ENCODE measurements at places on chromosomes 4 and X.
A peak's percentile ranks its signal among the peaks of the same experiment; 100 is the strongest.

DNA sequence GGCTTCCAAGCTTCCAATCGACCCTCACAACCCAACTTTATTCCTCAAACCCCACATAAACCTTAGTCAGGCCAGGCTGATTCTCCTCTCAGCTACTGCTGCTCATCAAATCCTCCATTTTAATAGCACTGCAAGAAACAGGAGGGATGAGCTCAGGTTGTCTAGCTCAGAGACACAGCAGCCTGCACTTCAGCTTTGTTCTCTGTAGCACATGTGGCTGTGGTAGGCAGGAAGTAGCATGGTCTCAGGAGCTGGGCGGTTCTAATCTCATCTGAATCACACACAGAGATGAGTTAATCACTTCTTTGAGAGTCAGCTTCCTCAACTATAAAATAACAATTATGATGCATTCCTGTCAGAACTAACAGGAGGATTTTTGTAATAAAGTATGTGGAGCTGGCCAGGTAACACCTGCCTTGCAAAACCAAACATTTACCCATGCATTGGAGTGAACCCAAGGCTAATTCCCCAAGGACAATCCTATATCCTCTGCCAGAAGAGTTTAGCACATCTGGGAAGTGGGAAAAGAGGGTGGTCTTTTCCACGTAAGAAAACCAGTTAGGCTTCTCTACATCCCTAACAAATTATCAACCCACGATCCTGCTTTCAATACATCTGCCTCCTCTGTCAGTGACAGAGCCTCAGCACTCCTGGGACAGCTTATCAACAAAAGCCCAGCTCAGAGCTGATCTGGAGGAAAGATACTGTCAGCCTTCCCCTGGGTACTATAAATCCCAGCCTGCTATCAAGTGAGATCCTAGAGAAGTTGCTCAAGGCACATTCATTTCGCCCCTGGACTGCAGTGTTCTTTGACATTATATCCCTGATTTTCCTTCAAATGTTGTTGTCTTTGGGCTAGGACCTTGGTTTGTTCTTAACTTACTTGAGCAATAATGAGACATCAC, 32.8 kb downstream of the ELOVL6 start:
- peak; percentile 69 for DNase-seq

- no peak for DNase-seq
Observed at GRCh38 chrX:8274170-8274569, 103.1 kb upstream of the VCX2 start.

- peak; percentile 31 for DNase-seq
Observed at GRCh38 chr4:159764343-159764952, 661.6 kb downstream of the RAPGEF2 start.

DNA sequence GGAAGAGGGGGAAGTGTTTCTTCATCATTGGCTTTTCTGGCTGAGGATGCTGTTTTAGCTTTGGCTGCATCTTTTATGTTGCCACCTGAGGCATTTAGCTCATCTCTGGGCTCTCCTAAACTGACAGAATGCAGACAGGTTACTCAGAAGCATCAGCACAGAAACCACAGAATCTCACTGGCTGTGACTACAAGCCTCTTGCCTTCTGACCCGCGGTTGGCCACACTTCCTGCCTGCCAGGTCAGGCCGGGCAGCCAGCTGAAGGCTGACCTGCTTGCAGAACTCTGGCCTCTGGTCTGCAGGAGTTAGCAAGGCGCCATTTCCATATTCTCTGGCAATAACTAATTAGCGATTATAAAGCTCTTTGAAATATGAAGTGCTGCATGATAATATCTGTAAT, 366.5 kb downstream of the MID1IP1 start:
- no peak for DNase-seq

- no peak for DNase-seq
Observed at GRCh38 chr4:38526412-38526811, 137.6 kb upstream of the KLF3 start.

DNA sequence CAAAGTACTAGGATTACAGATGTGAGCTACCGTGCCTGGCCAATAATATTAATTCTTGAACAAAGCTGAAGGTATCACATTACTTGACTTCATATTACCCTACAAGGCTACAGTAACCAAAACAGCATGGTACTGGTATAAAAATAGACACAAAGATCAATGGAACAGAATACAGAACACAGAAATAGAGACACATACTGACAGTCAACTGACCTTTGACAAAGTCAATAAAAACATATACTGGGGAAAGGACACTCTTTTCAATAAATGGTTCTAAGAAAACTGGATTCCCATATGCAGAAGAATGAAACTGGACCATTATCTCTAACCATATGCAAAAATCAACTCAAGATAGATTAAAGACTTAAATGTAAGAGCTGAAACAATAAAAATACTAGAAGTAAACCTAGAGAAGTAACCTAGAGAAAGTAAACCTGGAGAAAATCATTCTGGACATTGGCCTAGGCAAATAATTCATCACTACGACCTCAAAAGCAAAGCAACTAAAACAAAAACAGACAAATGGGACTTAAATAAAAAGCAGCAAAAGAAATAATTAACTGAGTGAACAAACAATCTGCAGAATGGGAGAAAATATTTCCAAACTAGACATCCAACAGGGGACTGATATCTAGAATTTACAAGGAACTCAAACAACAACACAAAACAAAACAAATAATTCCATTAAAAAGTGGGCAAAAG, 156.6 kb downstream of the FGF16 start:
- no peak for DNase-seq

DNA sequence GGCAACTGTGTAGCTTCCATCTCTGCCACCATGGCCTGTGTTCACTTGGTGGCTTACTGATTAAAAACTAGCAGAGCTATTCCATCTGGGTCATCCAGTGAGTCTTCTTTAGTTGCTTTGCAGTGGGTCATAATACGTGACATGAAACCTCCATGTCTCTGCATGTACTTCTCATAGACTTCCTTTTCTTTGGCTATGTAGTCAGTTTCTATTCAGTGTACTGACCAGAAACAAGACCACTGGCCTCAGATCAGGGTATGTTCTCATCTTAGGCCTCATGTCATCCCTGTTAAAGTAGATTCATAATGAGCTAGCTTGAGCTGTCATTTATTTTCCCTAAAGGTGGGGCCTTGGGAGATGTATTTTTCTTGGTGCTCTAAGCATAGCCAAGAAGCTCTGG, 195.2 kb downstream of the CCNG2 start:
- DNase-seq: no peak

DNA sequence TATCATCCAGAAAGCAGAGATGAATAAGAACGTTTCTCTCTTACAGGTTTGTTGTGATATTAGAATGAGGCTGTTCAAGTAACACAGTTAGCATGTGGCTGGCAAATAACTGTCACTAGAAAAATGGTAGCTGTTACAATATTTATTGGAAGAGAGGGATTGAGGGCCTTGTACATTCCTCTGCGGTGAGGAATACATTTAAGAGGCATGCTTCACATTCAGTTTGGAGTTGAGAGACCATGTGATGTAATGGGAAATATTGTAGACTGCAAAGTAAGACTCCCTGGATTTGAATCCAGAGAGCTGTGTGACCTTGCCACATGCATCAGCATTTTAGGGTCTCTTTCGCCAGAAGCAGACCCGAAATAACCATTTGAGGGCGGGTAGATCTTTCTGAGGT, 104.8 kb upstream of the KIT start:
- no peak for DNase-seq

GRCh38 chrX:110420771-110421499, 62.3 kb downstream of the RTL9 start:
- DNase-seq: no peak

- no peak for DNase-seq
Observed at GRCh38 chrX:134186362-134187121, 50.4 kb upstream of the CCDC160 start.

- DNase-seq: no peak
Observed at GRCh38 chr4:4627111-4627510, 85.3 kb upstream of the STX18 start.

GRCh38 chr4:8077181-8078108, 81.2 kb downstream of the ABLIM2 start:
- no peak for DNase-seq

DNA sequence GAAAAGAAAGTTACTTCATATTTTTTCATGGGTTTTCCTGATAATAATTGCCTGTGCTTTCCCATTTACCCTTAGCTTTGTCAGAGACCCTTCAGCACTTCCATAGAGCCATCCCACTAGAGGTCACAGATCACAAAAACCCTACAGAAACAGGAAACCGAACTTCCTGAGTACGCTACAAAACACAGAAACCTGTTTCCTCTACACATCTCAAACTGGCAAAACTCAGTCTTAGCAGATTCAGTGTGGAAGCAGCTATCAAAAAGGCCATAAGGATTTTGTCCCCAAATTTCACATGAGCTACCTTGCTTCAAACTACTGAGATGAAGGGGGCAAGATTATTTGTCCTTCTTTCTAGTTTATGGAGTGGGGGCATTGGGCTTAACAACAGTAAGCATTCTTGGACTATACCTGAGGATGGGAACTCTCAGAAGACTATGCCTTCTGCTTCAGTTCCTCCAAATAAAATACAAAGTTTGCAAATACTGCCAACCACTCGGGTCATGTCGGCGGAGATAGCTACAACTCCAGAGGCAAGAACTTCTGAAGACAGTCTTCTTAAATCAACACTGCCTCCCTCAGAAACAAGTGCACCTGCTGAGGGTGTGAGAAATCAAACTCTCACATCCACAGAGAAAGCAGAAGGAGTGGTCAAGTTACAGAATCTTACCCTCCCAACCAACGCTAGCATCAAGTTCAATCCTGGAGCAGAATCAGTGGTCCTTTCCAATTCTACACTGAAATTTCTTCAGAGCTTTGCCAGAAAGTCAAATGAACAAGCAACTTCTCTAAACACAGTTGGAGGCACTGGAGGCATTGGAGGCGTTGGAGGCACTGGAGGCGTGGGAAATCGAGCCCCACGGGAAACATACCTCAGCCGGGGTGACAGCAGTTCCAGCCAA, at the start of gene MMRN1:
MMRN1 (plus strand) TSS at position 206 of the 902 bp plus-strand sequence; CDS start at position 324, 118 bp downstream.
- DNase-seq: no peak

GRCh38 chr4:95129031-95129430, 371.3 kb downstream of the BMPR1B start:
- DNase-seq: no peak

- DNase-seq: no peak
Observed at GRCh38 chr4:19512086-19512485, 739.6 kb upstream of the SLIT2 start.

DNA sequence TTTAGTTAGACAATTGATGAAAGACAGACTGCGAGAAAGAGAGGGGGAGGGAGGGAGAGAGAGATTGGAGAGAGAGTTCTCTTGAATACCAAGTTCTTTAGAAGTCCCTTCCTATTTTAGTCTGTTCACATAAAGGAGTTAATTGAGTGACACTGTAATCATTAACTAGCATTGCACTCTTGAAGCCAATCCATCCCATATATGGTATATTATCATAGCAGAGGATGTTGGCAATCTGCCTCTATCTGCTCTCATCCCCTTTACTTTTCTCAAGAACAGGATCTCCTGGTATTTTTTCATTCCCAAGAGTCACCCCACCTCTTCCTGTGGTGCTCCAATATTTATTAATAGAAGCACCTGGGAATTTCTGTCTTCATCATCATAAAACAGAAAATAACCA, 959.6 kb upstream of the NDST4 start:
- DNase-seq: no peak

GRCh38 chr4:88981556-88981955, 75.4 kb downstream of the FAM13A start:
- DNase-seq: no peak

Measured in RWPE1 (cell line).